ENCODE measurements at places on chromosomes 2 and 18.

DNA sequence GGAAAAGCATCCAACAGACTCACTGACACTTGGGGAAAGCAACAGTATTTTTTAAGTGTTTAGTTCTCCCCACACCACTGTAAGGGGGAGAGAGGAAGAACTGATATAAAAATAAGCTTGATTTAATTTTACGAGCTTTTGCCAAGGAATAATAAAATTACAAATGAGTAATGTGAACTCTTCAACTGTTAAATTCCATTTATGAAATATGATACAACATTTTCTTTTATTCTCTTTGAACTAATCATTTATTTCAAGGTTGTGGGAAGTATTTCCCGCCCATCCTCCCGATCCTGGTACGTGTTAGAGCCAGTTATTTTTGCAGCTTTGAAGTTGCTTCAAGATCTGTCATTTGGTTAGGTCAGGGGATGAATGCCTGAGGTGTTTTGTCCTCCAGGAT, 35.2 kb downstream of the WDPCP start:
- peaks cover 34% of the 10 kb centered on the region for H3K36me3 ChIP-seq
- H3K27ac ChIP-seq = no peak overlapping the region
- DNase-seq = no peak
- H3K27me3 ChIP-seq = no peaks in the 10 kb centered on the region

GRCh38 chr2:210955591-210955990, 399.2 kb downstream of the CPS1 start:
- no peaks in the 10 kb centered on the region for H3K27me3 ChIP-seq
- no peaks in the 10 kb centered on the region for H3K4me1 ChIP-seq
- H3K27ac ChIP-seq = no peak overlapping the region
- no peak for DNase-seq
- H3K4me3 ChIP-seq = no peak overlapping the region
- no peaks in the 10 kb centered on the region for H3K36me3 ChIP-seq

DNA sequence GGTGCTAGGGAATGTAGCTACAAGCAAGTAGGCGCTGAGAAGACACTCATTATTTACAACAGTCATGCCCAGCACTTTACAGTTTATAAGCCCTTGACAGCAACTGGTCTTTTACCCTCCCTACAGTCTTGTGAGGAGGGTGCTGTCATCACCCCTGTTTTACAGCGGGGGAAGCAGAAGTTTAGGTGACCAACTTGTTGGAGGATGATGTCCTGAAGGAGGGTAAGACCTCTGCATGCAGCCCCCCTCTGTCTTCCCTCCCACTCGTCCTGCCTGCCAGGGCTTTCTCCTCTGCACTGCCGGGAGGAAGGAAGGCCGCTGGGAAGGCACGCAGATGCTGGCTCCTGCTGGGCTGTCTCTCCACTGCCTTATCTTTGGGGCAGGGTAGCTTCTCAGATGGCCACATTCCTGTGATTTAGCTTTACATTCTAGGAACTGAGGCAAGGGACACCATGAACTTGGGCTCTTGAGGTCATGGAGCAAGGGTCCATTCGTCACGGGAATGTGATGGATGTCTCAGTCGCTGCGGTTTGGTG, 972 bp downstream of the IL1R1 start:
- H3K36me3 ChIP-seq = peaks cover 92% of the 10 kb centered on the region
- peak overlapping the region; percentile 83 for H3K27ac ChIP-seq
- peak overlapping the region; percentile 78 for H3K4me3 ChIP-seq
- H3K4me1 ChIP-seq = peaks cover 66% of the 10 kb centered on the region
- H3K27me3 ChIP-seq = peaks cover 42% of the 10 kb centered on the region
- no peak for DNase-seq

GRCh38 chr18:51813740-51814139, 526.3 kb upstream of the DCC start:
- no peak for DNase-seq
- H3K4me3 ChIP-seq = no peak overlapping the region
- H3K27me3 ChIP-seq = no peaks in the 10 kb centered on the region
- no peaks in the 10 kb centered on the region for H3K4me1 ChIP-seq

GRCh38 chr18:13427354-13427753, 208.8 kb downstream of the LDLRAD4 start:
- no peak overlapping the region for H3K4me3 ChIP-seq
- H3K4me1 ChIP-seq = peaks cover 29% of the 10 kb centered on the region
- peaks cover 12% of the 10 kb centered on the region for H3K36me3 ChIP-seq
- DNase-seq = no peak

- H3K4me3 ChIP-seq = no peak overlapping the region
- H3K27me3 ChIP-seq = peaks cover 71% of the 10 kb centered on the region
- no peak overlapping the region for H3K27ac ChIP-seq
- H3K4me1 ChIP-seq = peaks cover 4% of the 10 kb centered on the region
Measured at GRCh38 chr2:202042444-202042843, 8.8 kb downstream of the FZD7 start.

DNA sequence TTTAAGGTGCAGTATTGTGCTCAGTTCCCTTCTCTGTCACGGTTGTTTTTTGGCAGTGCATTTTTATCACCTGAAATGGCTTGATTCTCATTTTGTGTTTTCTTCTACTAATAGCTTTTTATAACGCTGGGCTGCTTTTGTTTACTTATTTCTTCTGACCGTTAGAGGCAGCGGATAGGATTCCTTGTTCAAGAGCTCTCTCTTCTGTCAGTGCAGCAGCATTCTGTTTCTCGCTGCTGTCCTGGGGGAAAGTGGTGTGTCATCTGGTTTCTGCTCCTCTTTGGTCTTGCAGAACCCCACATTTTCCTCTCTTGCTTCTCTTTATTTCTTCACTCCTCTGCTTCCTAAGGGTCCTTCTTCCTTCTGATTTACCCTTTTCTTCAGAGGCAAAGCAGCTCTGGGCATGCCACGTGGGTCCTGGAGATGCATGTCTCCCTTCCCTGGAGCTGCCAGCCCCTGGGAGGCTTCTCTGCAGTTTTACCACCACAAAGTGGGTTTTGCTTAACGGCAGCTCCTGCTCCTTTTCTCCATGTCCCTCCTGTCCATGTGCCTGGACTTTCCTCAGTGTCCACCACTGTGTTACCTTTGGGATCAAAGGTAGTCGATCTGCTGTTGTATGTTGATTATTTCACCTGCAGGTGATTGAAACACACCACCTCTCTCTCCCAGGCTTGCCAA, 47.3 kb upstream of the SNTG2 start:
- DNase-seq = no peak
- peaks cover 4% of the 10 kb centered on the region for H3K27me3 ChIP-seq
- no peak overlapping the region for H3K4me3 ChIP-seq
- no peaks in the 10 kb centered on the region for H3K36me3 ChIP-seq

DNA sequence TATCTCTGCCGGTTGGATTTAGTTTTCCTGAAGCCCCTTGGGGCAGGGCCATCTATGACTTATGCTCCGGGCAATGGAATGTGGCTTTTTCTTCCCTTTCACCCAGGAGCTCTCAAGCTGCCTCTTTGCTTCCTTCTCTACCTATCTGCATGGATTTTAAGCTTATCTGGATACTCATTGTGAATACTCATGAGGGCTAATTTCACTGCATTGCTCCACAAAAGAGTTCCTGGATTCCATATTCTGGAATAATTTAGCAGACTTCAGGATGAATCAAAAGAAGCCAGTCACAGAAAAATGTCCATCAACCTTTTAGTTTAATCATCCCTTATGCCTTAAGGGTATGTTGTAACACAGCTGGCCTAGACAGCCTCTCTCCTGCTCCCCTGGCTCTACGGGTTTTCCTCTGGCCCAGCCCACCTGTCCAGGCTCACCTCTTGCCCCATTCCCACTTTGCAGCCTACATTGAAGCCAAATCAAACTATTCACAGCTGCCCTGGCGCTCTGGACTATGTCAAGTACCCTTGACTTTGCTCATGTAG, 122.8 kb upstream of the RMDN2 start:
- no peak overlapping the region for H3K4me3 ChIP-seq
- H3K36me3 ChIP-seq = no peaks in the 10 kb centered on the region
- no peak for DNase-seq
- peaks cover 5% of the 10 kb centered on the region for H3K4me1 ChIP-seq

DNA sequence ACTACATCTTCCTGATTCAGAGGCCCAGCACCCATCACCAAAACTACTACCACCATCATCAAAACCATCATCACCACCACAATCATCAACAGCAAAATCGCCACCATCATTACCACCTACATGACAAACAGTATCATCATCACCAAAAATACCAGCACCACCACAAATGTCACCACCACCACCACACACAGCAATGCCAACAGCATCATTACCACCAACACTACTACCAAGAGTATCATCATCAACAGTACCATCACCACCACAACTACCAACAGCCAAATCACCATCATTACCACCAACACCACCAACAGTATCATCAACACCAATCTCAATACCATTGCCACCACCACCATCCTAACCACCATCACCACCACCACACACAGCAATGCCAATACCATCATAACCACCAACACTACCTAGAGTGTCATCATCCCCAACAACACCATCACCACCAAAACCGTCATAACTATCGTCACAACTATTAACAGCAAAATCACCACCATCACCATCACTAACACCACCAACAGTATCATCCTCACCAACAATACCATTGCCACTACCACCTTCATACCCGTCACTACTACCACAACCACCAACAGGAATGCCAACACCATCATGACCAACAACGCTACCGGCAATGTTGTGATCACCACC, 64.6 kb upstream of the TEX51 start:
- H3K27me3 ChIP-seq = peaks cover 4% of the 10 kb centered on the region
- H3K4me3 ChIP-seq = no peak overlapping the region
- H3K27ac ChIP-seq = no peak overlapping the region
- no peaks in the 10 kb centered on the region for H3K36me3 ChIP-seq
- no peak for DNase-seq

DNA sequence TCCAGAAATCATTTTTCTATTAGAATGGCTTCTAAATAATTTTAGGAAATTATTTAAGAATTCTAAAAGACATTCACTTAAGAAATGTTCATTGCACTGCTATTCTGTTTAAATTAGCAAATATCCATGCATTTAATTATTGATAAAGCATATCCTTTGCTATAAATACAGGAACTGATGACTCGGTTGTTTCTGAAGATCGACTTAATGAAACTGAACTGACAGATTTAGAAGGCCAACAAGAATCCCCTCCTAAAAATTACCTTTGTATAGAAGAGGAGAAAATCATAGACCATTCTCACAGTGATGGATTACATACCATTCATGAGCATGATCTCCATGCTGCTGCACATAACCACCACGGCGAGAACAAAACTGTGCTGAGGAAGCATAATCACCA, 59.4 kb downstream of the SLC39A10 start:
- peaks cover 79% of the 10 kb centered on the region for H3K36me3 ChIP-seq
- no peak overlapping the region for H3K27ac ChIP-seq
- peaks cover 1% of the 10 kb centered on the region for H3K4me1 ChIP-seq
- H3K27me3 ChIP-seq = no peaks in the 10 kb centered on the region
- DNase-seq = no peak

GRCh38 chr2:119490106-119490505, 34.2 kb downstream of the SCTR start:
- no peak overlapping the region for H3K27ac ChIP-seq
- no peaks in the 10 kb centered on the region for H3K4me1 ChIP-seq
- no peak for DNase-seq
- no peaks in the 10 kb centered on the region for H3K36me3 ChIP-seq
- peaks cover 11% of the 10 kb centered on the region for H3K27me3 ChIP-seq

- no peaks in the 10 kb centered on the region for H3K27me3 ChIP-seq
- H3K4me3 ChIP-seq = no peak overlapping the region
- DNase-seq = no peak
- H3K27ac ChIP-seq = no peak overlapping the region
- H3K4me1 ChIP-seq = peaks cover 14% of the 10 kb centered on the region
- peaks cover 58% of the 10 kb centered on the region for H3K36me3 ChIP-seq
Measured at GRCh38 chr2:161384864-161385263, 31.2 kb upstream of the TBR1 start.

DNA sequence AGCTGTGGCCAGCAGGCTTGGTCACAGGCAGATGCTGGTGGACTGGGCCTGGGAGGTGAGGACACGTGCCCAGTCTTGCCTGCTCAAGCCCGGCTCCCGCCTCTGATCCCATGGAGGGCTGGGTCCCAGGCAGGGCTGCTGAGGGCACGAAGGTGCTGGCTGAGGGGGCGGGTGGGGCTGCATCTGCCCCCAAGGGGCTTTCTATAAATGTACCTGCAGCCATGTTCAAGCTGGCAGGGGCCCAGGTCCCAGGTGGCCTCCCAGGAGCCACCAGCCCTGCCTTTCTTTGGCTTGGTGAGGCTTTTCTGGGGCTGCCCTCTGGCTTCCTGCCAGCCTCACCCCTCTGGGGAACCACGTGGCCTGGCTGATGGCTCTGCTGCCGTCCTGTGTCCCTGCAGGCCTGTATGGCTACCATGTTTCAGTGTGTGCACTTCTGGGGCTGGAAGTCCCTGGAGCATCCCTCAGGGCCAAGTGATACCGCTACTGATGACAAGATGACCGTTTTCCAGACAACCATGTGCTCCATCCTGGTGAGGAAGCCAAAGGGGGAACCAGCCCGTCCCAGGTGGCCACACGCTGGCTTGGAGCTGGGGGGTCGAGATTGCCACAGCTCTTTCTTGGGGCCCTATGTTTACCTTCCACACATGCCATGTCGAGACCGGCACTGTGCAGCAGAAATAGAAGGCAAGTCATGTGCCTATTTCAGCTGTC, 23.2 kb downstream of the HJURP start:
- no peak overlapping the region for H3K27ac ChIP-seq
- H3K27me3 ChIP-seq = peaks cover 3% of the 10 kb centered on the region
- no peaks in the 10 kb centered on the region for H3K4me1 ChIP-seq
- no peak overlapping the region for H3K4me3 ChIP-seq

DNA sequence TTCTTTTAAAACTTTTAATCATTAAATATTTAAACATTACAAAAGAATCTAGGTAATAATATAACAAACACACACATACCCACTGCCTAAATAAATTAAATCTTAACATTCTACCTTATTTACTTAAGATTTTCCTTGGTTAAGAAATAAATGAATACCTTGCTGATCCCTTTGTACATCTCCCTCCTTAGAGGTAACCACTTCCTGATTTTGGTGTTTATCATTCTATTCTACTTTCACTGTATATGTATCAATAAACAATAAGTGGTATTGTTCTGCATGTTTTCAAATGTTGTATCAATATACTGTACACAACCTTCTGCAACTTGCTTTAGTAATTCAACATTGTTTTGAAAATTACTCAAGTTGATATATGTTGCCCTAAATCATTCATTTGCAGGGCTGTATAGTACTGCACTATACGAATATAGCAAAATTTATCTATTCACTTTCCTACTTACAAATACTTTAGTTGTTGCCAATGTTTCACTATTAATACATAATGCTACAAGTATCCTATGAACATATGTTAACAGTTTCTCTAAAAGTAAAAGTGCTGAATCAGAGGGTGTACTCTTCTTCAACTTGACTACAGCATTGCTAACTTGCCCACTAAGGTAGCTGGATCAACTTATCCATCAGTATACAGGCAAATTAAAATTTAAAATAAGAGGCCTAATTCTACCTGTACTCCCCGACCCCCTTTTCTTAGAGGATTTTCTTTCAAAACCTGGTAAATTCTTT, 65.8 kb downstream of the MEMO1 start:
- H3K4me3 ChIP-seq = no peak overlapping the region
- H3K36me3 ChIP-seq = peaks cover 35% of the 10 kb centered on the region
- H3K27ac ChIP-seq = peak overlapping the region; percentile 80
